ENCODE measurements at places on chromosomes 7 and 10.

DNA sequence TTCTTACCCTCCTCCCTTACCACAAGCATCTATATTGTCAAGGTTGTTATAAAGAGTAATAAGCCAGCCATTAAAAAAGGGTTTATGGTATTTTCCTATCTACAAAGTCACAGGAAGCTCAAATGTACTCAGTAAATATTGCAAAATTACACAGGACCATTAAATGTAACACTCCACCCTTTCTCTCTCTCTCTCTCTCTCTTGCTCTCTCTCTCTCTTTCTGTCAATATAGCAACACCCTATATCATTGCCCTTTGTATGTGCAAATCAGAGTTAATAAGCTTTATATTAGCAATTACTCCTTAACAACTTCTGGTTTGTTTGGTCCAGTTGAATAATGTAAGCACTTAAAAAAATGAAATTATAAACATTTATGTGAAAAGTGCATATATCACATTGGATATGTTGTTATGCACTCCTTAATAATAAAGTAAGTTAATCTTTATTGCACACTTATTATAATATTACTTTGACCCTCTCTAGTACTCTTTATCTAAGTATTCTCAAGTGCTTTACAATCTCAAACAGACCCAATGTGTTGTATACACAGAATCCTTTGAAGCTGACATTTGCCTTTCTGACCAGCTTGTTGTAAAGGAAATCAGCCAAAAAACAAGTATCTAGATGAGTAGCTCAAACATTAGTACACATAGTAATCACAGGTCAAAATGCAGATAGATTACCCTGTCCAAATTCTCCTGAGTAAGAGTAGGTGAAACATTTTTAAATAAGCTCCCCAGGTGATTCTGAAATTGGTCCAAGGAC is 93.2 kb downstream of the CFTR start:
- no peak for DNase-seq

DNA sequence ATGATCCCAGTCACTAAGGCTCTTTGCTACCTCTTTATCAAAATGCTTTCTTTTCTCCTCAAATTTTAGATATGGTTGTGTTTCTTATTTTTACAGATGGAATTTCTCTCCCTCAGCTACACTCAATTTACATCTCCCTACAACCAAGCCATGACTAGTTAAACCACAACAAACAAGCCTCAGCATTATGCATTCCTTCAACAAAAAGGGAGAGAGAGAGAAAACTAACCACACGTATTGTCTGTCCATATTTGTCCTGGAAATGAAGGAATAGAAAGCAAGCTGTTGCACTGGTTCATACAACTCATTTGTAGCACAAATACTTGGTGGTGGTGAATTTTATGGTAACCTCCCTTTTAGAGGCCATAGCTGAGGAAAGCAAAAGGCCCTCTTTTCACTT is 286.4 kb downstream of the AHR start:
- no peak for DNase-seq

DNA sequence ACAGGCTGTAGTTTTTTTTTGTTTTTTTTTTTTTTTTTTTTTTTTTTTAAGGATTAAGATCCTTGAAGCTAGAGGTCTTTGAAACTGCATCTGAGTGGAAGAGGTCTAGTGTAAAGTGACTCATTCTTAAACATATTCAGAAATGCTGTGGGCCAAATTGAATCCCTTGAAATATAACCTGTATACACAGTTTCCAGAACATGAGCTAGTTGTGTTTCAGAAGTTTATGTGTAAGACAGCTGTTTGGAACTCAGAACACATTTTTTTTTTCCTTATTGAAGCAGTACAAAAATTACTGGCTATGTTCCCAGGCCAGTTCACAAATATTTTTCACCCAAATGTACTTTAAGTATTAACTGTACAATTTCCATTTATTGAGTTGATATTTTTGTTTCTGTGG is 67.9 kb downstream of the PPP1R9A start:
- DNase-seq: no peak

- no peak for DNase-seq
Measured at GRCh38 chr10:82464191-82464818, 589.3 kb downstream of the NRG3 start.

GRCh38 chr7:4102231-4102841 is 579.8 kb upstream of the FOXK1 start:
- no peak for DNase-seq

- DNase-seq: no peak
Measured at GRCh38 chr7:28144266-28144665, 36.3 kb downstream of the JAZF1 start.

DNA sequence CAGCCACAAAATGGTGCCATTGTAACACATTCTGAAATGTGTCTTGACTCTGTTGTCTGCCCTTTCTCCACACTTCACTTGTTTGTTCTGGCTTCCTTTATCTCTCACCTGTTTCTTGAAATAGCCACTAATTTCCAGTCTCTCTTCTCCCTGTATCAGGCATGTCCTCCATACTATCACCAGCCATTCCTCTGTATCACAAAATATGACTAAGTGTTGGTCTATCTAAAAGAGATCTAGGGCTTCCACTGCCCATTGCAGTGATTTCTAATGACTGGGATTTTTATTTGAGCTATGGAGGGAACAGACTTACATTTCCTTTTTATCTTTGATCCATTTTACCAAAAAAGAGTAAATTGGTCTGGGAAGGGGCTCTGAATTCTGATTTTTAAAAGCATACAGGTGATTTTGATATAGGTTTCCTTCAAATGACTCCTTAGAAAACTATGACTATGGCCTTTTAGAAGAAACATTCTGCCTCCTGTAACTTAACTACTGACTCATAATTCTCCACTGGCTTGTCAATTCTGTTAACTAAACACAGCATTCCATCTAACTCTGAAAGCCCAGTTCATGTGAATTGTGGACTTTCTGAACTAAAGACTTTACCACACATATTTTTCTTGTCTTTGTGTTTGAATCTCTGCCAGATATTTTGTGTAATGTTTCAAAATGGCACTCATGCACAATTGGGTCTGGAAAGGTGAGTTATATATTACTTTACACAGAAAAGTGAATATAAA is 1121.4 kb downstream of the XPNPEP1 start:
- DNase-seq: no peak

DNA sequence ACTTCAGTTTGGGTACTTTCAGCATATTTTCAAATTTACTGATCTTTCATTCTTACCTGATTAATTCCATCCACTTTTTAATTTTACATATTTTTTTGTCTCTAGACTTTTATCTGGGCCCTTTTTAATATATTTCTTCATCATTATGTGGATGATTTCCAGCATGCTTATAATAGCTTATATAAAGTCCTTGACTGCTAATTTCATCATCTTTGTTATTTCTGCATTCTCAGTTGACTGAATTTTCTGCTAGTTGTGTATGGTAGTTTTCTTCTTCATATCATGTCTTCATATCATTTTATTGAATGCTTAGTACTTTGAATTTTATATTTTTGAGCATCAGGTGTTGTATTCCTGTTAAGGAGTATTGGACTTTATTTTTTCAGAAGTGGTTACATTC is 39.6 kb downstream of the STAM start:
- no peak for DNase-seq

- no peak for DNase-seq
Measured at GRCh38 chr7:70242826-70243225, 644.6 kb downstream of the AUTS2 start.

- DNase-seq: no peak
Measured at GRCh38 chr7:27156508-27156898, at the start of gene HOXA7. Gene HOXA7 (minus strand): TSS chr7:27156675. CDS start chr7:27156545, 130 bp downstream.

DNA sequence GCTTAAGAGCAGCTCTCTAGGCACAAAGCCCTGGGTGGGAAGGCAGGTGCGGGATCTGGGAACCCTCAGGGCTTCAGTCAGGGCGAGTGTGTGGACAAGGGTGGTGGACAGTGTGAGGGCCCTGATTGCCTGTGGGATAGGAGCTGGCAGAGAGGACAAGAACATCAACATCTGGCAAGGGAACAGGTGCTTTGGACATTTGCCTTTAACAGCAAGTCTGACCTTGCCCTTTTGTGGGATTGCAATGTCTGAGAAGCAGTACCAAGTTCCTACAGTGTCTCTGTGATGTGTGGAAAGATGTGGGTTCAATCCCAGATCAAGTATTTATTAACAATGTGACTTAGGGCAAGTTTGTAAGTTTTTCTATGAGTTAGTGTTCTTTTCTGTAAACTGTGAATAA is 46.7 kb downstream of the TFAM start:
- DNase-seq: no peak

- no peak for DNase-seq
Measured at GRCh38 chr10:13990946-13991345, 339.8 kb downstream of the FRMD4A start.

DNA sequence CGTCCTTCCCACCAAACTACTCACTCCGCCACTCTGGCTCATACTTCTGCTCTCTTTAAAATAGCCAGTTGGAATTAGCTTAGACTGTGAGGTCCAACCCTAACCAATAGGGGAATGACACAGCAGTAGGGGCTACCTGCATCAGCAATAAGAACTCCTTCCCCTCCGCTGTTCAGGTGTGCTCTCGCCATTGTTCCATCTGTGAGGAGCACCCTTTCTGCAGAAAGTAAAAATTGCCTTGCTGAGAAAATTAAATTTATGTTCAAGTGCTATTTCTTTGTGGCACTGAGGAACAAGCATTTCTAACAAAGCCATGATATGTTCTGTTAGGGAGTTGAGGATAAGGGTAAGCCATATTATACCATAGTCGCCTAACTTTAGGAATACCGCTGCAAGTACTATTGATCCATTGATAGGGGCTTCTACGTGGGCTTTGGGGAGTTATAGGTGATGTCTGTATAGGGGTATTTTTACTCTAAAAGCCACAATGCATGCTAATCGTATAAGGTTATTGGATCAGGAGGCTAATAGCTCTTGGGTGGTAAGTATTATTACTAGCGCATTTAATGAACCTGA is 1269.5 kb downstream of the TYW1 start:
- no peak for DNase-seq

DNA sequence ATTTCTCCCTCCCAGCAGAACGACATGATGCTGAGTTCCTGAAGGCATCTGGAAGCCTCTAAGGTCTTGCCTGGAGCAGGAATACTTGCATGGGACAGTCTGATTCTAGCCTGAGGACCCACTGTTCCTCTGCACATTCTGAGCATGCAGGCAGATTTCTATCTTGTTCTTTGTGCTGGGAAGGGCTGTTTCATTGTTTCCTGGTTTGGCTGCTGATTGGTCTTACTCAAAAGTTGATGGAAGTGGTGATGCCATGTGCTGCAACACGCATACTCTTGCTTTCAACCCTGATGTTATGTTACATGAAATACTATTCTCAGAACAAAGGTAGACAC is 307.0 kb downstream of the GATA3 start:
- no peak for DNase-seq

GRCh38 chr7:139634087-139634486 is 110.6 kb downstream of the CLEC2L start:
- no peak for DNase-seq

- no peak for DNase-seq
Measured at GRCh38 chr7:155220903-155221302, 76.8 kb upstream of the INSIG1 start.

DNA sequence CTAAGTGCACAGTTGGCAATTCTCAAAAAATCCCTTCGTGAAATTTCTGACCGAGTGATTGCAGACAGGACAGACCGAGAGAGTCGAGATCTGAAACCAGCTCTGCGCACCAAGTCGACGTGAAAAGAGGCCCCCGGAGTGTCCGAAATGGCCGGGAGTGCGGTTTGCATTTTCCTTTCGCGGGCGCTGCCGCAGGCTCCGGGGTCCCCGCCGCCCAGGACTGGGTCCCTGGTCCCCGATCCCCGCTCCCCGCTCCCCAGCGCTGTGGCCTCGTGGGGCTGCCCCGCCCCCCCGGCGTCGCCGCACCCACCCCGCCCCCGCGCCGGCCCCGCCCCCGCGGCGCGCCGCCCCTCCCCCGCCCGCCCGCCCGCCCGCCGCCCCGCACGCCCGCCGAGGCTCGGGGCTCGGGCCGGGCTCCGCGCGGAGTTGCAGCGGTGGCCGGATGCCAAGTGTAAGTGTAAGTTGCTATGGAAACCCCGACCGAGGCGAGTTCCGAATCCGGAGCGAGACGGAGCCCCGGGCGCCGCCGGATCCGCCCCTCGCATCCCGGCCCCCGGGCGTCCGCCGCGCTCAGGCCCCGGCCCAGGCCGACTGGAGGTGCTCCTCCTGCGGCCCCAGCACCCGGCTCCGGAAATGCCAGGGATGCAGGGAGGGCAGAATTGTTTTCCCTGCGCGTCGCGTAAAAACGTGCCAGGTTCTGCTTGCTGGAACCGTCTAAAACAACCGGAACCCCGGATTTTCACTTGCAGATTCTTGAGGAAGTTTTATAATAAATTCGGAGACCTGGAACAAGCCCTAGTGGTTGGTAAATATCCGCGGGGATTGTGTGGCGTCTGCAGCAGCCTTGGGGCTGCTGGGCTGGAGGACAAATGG is 4.6 kb downstream of the BMI1 start:
- peak; percentile 60 for DNase-seq

DNA sequence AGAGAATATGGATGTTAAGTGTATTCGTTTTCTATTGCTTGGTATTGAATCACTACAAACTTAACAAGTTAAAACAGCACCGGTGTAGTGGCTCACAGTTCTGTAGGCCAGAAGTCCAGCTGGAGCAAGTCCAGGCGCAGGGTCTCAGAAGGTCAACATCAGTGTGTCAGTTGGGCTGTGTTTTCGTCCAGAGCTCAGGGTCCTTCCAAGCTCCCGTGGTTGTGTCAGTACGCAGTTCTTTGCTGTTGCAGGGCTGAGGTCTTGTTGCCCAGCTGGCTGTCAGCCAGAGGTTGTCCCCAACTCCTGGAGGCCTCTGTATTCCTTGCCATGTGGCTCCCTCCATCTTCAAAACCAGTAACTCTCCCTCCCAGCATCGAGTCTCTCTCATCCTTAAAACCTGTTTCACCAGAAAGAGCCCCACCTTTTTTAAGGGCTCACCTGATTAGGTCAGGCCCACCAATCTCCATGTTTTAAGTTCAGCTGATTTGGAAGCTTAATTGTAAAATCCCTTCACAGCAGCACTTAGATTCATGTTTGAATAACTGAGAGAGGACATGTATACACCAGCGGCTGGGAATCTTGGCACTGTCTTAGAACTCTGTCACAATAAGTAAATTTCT is 26.8 kb downstream of the ACADSB start:
- DNase-seq: no peak

DNA sequence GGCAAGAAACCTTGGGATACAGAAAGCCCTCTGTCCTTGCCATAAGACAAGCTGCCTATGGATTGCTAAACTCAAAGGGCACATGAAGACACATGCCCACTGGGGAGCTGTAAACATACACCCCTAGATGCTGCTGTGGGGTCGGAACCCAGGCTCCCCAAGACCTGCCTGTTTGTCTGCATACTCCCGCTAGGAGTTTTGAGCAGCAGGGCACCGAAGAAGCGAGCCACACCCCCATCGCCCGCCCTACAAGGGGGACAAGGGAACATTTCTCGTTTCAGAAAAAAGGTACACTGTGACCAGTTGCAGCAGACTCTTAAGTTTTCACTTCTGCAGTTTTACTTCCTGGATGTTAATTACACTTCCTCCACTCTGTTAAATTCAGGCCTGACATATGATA is 680.2 kb upstream of the GHITM start:
- DNase-seq: no peak

GRCh38 chr10:76172020-76172419 is 740.6 kb downstream of the LRMDA start:
- no peak for DNase-seq

GRCh38 chr10:101221549-101221948 is 7.7 kb downstream of the LBX1 start:
- no peak for DNase-seq

Data from stimulated activated CD4-positive, alpha-beta T cell treated with anti-CD3 and anti-CD28 coated beads, Interleukin-12 subunit alpha, Interleukin-12 subunit beta, amount 100 ng/mL, for 4 hours (primary cell).